CD4-positive, alpha-beta T cell (primary cell): ENCODE measurements at places on chromosomes 3 and 15.

DNA sequence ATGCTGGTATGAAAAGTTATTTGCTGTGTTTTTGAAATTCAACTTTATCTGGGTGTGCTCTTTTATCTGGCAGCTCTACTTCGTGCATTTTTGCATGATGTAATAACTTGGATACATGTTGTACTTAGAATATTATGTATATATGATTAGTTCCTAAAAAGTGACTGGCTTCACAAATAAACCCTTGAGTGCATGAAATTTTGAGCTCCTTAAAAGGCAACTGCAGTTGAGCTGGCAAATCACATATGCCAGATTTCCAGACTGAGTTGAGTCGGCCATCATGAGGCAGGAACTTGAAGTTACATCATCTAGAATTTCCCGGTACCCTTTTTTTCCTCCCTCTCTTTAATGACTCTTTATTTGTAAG, 162.5 kb downstream of the FNDC3B start:
- no peaks in the 10 kb centered on the region for H3K27me3 ChIP-seq
- DNase-seq: no peak
- H3K36me3 ChIP-seq: no peaks in the 10 kb centered on the region
- no peaks in the 10 kb centered on the region for H3K4me1 ChIP-seq
- no peak overlapping the region for H3K4me3 ChIP-seq

GRCh38 chr15:42971830-42972229, 51.3 kb upstream of the TTBK2 start:
- peaks cover 66% of the 10 kb centered on the region for H3K36me3 ChIP-seq
- no peaks in the 10 kb centered on the region for H3K27me3 ChIP-seq
- no peak for DNase-seq
- H3K4me1 ChIP-seq: no peaks in the 10 kb centered on the region

DNA sequence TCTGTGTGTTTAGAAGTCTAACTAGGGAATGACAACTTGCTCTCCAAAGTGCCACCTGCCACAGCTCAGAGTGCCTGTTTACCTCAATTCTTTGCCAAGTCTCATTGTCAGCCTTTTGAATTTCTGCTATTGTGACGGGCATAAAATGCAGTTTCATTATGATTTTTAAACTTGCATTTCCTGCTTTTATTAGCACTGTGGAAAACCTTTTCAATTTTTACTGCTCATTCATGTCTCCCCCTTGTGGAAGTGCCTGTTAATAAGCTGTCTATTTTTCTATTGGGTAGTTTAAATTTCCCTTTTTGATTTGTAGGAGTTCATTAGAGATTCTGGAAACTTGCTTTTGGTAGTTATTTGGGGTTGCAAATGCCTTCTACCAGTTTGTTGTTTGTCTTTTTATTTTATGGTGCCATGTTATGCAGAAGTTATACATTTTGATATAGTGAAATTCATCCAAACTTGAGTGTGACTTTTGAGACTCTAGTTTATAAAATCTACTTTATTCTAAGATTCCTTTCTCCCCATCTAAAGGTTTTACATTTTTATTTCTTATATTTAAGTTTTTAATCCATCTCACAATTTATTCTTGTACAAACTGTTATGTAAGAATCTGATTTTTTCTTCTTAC, 53.9 kb upstream of the FRMD4B start:
- H3K4me1 ChIP-seq: no peaks in the 10 kb centered on the region
- no peaks in the 10 kb centered on the region for H3K27me3 ChIP-seq
- DNase-seq: no peak
- H3K36me3 ChIP-seq: no peaks in the 10 kb centered on the region

GRCh38 chr3:54888873-54889272, 39.0 kb downstream of the LRTM1 start:
- no peaks in the 10 kb centered on the region for H3K4me1 ChIP-seq
- no peak for DNase-seq
- no peak overlapping the region for H3K4me3 ChIP-seq
- no peak overlapping the region for H3K27ac ChIP-seq

DNA sequence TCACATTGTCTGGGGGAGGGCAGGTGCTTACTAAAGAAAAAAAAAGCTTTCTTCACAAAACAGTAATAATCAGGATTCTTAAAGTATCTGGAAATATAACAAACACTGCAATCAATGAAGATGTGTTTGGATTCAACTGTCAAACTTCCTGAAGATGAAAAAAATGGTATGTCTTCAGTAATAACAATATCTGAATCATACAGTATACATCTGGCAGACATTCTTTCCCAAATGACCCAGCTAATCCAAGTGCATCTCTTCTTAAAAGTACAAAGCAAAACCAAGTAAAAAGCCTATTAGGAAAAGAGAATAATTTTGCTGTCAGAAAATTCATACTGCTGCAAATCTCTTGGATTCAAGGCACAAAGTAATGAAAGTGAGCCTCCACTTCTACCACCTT, 145.0 kb upstream of the MCTP2 start:
- peaks cover 2% of the 10 kb centered on the region for H3K27me3 ChIP-seq
- DNase-seq: no peak
- H3K4me3 ChIP-seq: no peak overlapping the region
- no peaks in the 10 kb centered on the region for H3K36me3 ChIP-seq
- H3K4me1 ChIP-seq: no peaks in the 10 kb centered on the region

- no peak for DNase-seq
- no peaks in the 10 kb centered on the region for H3K27me3 ChIP-seq
- H3K36me3 ChIP-seq: no peaks in the 10 kb centered on the region
Observed at GRCh38 chr3:131976448-131976847, 58.4 kb downstream of the CPNE4 start.

GRCh38 chr15:65405791-65406423, 16.8 kb downstream of the IGDCC4 start:
- peaks cover 9% of the 10 kb centered on the region for H3K27me3 ChIP-seq
- H3K36me3 ChIP-seq: no peaks in the 10 kb centered on the region
- no peak overlapping the region for H3K27ac ChIP-seq
- DNase-seq: no peak
- no peaks in the 10 kb centered on the region for H3K4me1 ChIP-seq

DNA sequence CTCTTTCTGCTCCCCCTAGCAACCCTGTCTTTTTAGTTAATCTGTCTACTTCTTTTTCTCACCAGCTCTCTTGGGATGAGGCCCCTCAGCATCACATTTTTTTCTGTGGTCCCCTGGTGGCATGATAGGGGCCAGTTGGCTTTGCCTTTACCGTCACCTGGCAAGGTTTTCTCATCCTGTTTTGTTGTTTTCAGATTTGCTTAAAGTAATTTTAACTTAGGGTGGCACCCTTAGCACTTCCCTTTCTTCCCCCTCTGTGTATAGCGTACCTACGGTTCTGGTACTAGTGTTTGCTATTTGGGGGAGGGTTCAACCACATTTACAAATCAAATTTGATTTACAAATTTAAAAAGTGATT, 35.6 kb downstream of the PDCD6IP start:
- H3K4me3 ChIP-seq: no peak overlapping the region
- no peaks in the 10 kb centered on the region for H3K27me3 ChIP-seq
- no peak for DNase-seq
- H3K36me3 ChIP-seq: peaks cover 43% of the 10 kb centered on the region
- H3K27ac ChIP-seq: no peak overlapping the region

- no peak overlapping the region for H3K27ac ChIP-seq
- H3K27me3 ChIP-seq: no peaks in the 10 kb centered on the region
- no peak overlapping the region for H3K4me3 ChIP-seq
Observed at GRCh38 chr3:149726716-149727407, 25.4 kb downstream of the COMMD2 start.

DNA sequence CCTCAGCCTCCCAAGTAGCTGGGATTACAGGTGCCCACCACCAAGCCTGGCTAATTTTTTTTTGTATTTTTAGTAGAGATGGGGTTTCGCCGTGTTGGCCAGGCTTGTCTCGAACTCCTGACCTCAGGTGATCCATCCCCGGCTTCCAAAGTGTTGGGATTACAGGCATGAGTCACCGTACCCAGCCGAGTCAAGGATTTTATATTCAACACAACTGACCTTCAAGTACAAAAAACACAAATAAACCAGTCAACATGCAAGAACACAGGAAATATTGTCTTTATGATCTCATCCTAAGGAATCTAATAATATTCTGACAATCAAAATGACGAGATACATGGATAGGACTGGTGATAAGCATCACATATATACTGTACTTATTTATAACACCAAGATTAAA, 37.9 kb downstream of the TJP1 start:
- no peak overlapping the region for H3K4me3 ChIP-seq
- H3K27me3 ChIP-seq: no peaks in the 10 kb centered on the region
- no peak overlapping the region for H3K27ac ChIP-seq
- H3K4me1 ChIP-seq: no peaks in the 10 kb centered on the region
- no peaks in the 10 kb centered on the region for H3K36me3 ChIP-seq

DNA sequence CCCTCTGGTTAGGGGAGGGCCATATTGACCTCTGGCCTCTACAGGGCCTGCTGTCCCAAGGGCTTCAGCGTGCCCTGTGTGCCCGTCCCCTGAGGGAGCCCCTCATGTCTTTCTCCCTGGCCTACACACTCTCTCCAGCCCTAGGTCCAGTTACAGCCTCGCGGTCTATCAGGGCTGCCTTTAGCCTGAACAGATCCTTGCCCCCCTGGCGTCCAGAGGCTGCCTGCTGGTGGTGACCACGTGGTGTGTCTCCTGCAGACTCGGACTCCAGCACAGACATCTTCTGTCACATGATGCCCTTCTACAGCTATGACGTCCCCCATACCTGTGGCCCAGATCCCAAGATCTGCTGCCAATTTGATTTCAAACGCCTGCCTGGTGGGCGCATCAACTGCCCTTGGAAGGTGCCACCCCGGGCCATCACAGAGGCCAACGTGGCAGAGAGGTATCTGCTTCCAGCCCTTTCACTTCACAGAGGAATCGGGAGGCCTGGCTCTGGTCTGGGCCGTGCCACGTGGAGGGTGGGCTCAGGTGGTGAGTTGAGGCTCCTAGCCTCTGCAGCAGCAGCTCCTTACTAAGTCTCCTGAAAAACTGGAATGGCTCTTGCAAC, 4.1 kb downstream of the MAN2A2 start:
- H3K36me3 ChIP-seq: peaks cover 69% of the 10 kb centered on the region
- H3K4me3 ChIP-seq: no peak overlapping the region
- no peak for DNase-seq
- no peaks in the 10 kb centered on the region for H3K27me3 ChIP-seq
- H3K27ac ChIP-seq: no peak overlapping the region
- H3K4me1 ChIP-seq: peaks cover 13% of the 10 kb centered on the region

- H3K4me1 ChIP-seq: peaks cover 3% of the 10 kb centered on the region
- no peak for DNase-seq
- no peak overlapping the region for H3K4me3 ChIP-seq
- H3K36me3 ChIP-seq: peaks cover 86% of the 10 kb centered on the region
- no peak overlapping the region for H3K27ac ChIP-seq
Observed at GRCh38 chr3:36859494-36859893, 85.4 kb downstream of the TRANK1 start.

DNA sequence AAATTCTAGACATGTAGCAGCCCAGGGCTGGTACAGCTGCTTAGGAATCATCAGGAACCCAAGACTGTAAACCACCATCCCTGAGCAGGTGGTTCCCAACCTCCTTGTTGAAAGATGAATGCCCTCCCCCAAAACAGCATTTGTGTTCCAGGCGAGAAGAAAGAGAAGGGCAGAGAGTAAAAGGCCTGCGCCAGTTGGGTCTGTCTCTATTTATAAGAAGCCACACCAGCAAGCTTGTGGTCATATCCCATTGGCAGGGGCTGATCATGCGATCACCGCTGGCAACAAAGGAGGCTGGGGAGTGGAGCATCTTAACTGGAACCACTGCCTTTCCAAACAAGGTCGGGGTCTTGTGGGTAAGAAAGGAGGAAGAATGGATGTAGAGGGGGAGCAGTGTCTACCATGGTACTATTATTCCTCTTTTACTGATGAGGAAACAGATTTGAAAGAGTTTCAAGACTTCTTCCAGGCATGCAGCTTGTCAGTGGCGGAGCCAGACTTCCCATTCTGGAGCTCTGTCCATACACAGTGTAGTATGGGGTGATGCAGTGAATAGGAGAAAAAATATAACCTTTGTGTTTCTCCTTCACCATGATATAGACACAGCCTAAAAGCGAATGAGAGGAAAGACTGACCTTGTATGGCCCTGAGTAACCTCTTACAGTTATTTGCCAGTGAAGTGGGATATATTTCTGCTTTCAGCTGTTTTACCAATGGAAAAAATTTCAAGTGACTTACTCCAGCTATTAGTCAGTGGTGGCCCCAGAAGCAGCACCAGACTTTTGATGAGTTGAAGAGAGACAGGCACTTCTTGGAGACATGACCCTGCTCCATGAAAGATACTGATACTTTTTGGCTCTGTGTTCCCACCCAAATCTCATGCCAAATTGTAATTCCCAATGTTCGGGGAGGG, 222.6 kb downstream of the ABHD5 start:
- H3K4me3 ChIP-seq: no peak overlapping the region
- no peak overlapping the region for H3K27ac ChIP-seq
- DNase-seq: no peak
- H3K27me3 ChIP-seq: peaks cover 5% of the 10 kb centered on the region

DNA sequence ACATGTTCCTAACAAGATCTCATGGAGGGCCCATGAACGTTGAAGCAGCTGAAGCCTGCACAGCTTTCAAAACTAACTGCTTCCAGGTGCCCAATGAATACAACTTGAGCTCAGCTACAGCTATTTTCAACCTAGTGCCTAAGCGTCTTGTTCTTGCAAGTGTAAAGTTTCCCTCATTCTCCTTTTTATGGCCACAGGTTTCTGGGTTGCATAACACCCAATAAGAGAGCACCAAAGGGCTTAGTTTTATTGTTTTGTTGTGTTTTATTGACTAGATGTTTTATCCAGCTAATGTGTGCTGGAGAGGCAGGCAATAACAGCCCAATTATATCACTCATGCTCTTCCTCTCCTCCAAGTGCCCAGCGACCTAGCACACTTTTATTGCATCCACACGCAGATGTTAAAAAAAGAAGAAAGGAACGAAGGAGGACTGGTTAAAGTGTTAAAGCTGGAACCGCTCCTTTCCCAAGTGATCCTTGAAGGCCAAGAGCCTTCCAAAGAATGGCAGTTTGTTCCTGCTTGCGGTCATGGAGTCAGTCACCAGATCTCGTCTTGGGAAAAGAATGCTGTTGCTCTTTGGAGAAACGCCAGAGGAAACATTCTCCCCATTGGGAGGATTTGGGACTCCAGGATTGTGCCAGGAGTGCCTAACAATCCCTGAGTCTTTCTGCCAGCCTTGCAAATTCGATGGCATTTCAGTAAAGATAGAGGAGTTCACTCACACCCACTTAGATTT, 156.9 kb downstream of the MEX3B start:
- no peak for DNase-seq
- H3K27ac ChIP-seq: no peak overlapping the region
- H3K27me3 ChIP-seq: no peaks in the 10 kb centered on the region
- H3K4me1 ChIP-seq: no peaks in the 10 kb centered on the region

DNA sequence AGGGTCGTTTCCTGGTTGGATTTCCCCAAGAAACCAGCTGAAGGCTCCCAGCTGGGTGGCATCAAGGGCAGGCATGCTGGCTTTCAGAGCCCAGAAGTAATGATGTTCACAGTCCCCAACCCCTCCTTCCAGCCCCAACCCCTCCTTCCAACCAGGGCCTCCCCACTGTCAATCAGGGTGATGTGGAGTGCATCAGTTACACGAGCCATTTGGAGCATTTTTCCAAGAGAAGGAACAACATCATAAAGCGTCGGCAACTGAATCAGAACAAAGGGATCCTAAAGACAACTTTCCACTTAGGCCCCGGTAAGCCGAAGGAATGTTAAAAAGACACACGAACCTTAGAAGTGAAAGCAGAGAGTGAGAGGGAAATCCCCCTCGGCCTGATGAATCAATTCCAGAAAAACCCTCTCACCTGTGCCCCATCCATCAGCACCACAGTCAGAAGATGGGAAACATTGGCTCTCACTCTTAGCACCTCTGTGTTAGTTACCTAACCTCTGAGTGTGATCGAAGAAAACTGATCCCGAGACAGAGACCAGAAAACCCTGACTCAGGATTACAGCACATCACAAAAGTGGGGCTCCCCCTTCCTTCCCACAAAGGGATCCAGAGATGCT, 101.2 kb upstream of the WNT5A start:
- no peaks in the 10 kb centered on the region for H3K27me3 ChIP-seq
- no peak overlapping the region for H3K27ac ChIP-seq
- H3K4me1 ChIP-seq: no peaks in the 10 kb centered on the region
